SK-N-SH (cell line): ENCODE measurements at places on chromosomes 1 and 21.

DNA sequence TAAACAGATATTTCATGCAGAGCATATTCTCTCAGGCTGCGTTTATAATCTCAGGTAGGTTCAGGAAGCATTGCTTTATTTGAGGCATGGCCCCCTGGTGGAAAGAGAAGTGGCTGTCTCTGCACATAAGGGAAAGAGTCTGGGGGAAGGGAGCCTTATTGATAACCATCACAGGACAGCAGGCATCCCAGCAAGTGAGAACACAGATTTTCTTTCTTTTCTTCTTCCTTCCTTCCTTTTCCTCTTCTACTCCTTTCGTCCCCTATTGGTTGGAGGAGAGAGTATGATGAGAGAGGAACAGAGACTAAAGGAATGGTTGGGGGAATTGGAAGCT is 21.9 kb downstream of the TSNAX start:
- peak; percentile 44 for DNase-seq

DNA sequence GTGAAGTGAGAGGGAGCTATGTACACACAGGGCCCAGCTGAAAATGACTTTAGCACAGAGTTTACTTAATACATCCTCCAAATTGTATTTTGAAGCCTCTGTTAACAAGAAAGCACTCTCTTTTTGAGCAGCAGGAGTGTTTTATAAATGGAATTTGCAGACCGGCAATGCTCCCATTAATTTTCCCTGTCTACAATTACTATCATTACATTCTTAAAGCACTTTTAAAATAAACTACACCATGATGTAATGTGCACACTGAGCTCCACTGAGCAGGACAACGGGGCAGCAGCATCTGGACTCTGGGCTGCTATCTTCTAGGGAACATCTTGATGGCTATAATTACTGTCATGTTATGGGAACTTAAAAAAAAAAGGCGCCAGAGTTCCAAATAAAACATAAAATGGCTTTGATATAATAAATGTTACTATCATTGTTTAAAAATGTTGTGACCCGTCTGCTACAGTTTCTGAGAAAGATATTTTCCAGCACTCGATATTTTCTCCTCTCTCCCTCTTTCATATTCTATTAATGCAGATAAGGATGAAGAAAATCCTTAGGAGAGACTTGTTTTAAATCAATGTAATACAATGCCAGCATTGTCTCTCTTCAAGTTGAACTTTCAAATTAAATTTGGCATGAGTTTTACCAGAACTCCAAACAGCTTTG is 150.9 kb downstream of the HLX start:
- peak; percentile 22 for DNase-seq

DNA sequence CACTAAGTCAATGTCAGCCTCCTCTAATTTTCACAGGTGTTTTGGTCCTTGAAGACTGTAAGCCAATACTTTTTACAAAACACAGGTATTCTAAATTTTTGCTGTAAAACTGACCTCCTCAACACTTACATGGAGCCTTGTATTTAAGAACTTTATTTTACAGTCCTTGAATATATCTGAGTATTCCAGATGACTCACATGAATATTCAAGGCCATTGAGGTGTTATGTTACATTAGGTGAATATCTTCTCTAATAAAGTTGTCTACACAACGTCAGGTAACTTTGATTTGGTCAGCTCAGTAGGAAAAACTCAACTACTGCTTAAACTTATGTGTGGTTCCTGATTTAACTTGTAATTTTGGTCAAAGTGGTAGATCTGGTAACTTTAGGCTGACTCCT is 254.2 kb downstream of the OLFM3 start:
- DNase-seq = no peak

GRCh38 chr1:45557422-45557944 is 6.9 kb downstream of the AKR1A1 start:
- DNase-seq = no peak
